ENCODE measurements at places on chromosomes 4 and X.

DNA sequence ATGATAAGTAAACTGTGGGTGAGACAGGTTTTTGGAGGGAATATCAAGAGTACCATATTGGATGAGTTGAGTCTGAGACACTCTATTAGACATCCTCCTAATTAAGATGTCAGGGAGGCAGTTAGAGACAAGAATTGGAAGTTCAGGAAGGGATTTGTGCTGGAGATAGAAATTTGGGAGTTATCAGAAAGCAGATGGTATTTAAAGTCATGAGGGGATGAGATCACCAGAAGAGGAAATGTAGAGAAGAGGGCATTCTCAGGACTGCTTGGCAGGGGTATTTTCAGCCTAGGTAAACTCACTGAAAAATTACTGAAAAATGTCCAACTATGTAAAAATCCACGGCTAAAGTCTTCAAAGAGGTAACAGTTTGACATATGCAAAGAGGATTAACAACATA is 161.6 kb upstream of the PGRMC2 start:
- no peak for DNase-seq

DNA sequence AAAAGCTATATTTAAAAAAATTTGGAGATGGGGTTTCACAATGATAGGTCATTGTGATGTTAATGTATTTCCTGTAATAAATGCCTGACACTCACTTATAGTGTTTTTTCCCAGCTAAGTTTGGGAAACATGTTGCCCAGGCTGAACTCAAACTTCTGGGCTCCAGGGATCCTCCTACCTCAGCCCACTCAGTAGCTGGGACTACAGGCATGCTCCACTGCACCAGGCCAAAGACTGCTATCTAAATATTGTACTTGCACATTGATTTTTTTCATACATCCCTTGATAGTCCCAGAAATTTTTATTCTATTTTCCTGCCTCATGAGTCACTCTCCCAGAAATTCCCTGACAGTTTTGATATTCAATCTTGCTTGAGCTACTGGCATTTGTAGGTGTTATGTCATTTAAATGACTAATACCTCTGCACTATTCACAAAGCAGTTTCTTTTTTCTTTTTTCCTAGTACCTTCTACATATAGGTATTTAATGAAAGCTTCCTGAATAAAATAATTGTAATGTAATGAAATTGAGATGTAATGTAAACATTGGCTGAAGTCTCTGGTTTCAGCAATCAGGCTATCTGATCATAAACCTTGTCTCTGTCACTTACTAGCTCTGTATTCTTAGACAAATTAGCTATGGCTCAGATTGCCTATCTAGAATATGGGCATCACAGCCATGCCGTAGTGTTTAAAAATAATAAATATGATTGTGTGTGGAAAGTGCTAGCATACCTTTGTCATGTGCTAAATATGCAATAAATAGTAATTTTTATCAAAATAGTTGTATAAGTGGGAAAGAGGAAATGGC is 1973.0 kb upstream of the AGA start:
- no peak for DNase-seq

GRCh38 chr4:79016878-79017277 is 77.6 kb upstream of the PAQR3 start:
- DNase-seq, result no peak

DNA sequence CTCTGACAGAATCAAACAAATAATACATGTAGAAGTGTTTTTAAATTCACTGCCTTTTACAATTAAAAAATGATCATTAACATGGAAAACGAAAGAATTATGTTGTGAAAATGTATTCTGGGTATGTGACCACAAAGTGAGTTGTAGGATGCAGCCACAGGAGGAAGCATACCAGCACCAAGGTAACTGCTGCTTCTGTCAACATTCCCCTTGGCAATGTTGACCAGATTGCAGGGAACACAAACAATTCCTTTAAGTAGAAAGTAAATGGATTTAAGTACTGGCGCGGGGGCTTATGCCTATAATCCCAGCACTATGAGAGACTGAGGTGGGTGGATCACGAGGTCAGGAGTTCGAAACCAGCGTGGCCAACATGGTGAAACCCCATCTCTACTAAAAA is 1877.9 kb upstream of the PCDH7 start:
- DNase-seq, result no peak

- peak; percentile 6 for DNase-seq
Observed at GRCh38 chr4:53633608-53634007, 42.3 kb upstream of the LNX1 start.

- DNase-seq, result no peak
Observed at GRCh38 chr4:16416601-16417000, 190.3 kb upstream of the TAPT1 start.

DNA sequence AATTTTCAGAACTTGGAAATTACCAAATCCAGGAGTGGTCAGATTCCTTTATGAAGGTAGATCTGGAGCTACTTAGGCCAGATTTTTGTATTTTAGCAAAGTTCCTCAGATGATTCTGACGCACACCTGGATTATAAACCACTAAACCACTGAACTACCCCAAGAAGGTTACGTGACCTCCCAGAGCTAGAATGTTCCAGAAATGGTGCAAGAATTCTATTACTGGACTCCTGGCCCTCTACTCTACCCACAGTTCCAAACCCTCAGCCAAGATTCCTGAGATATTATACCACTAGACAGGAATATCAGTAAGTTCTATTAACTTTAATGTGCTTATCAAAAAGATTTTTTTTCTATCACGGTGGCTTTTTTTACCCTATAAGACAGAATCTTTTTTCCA is 67.1 kb downstream of the ABCG2 start:
- DNase-seq, result no peak

GRCh38 chr4:53061091-53061850 is 199.2 kb downstream of the RASL11B start:
- no peak for DNase-seq

- DNase-seq, result no peak
Observed at GRCh38 chrX:153774576-153775292, 6.1 kb upstream of the SRPK3 start.

GRCh38 chr4:113050837-113051236 is 1.4 kb downstream of the ANK2 start:
- no peak for DNase-seq

- DNase-seq, result no peak
Observed at GRCh38 chrX:116618546-116618945, 155.8 kb upstream of the CT83 start.

- no peak for DNase-seq
Observed at GRCh38 chr4:58368221-58368620, 1258.0 kb upstream of the IGFBP7 start.

DNA sequence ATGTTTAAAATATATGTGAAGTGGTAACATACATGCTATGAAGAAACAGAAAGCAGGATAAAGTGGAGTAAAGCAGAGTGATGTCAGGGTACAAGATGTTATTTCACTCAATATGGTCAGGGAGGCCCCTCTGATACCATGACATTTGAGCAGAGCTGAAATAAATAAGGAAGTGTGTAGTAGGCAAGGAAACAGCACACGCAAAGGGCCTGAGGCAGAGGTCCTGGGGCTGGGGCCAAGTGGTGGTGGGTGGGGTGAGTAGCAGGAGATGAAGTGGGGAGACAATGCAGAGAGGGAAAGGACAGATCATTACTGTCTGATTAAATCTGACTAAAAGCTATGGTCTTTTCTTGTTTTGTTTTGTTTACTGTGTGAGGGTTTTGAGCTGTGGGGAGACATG is 61.1 kb downstream of the FAM13A start:
- no peak for DNase-seq

DNA sequence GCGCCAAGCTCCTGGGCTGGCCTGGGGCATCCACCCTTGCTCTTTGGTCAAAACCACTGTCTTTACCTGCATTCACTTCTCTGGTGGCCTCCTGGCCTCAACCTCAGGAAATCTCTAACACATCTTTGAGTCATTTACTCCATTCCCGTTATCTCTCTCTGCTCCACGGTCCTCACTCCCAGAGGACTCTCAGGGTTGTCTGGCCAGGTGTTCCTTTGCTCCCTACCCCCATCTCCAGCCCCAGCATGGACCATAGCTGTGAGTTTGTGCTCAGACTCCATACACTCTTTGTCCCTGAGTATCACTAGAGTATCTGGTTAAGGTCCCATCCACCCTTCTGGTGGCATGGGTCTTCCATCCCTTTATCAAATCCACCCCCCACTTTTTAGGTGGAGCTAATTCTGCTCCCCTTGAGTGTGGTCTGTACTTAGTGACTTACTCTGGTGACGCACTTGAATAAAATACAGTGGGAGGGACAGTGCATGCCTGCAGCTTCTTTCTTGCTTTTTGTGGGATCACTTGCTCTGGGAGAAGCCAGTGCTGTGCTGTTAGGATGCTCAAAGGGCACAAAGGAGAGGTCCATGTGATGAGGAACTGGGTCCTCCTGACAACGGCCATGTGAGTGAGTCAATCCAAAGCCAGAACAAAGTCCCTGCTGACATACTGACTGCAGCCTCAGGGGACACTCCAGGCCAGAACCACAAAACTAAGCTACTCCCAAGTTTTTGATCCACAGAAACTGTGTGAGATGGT is 44.3 kb downstream of the IGFBP7 start:
- peak; percentile 72 for DNase-seq

DNA sequence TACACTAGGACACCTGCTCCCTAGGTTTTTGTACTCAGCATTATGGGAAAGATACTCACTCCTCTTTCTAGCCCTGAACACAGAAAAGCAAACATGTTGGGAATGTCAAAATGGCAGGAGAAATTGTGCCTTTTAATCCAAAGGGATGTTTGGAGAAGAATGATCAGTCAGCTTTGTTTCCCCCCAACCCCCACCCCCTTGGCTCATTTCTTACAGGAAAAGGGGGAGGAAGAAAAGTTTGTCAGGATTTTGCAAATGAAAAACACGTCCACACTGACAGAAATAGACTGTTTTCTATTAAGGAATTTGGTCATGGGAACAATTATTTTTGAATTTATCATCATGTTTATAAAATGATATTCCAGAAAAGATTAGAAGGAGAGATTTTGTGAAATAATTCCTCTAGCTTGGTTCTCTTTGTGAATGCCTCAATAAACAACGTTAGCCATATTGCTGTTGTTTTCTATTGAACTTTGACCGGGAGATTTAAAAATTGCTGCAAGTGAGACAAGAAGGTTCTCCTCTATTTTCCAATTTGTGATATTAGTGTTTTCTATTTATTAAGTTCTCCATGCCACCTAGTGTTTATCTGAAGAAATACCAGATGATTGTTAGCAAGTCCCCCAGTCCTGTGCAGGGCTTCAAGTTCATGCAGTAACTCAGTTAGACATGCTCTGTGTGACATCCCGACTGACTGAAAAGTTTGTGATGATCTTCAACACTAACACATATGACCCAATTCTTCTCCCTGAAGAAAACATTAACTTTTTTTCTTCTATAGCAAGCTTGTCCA is 31.3 kb upstream of the TFDP3 start:
- DNase-seq, result no peak

- DNase-seq, result no peak
Observed at GRCh38 chrX:5876984-5877596, 351.6 kb downstream of the NLGN4X start.

DNA sequence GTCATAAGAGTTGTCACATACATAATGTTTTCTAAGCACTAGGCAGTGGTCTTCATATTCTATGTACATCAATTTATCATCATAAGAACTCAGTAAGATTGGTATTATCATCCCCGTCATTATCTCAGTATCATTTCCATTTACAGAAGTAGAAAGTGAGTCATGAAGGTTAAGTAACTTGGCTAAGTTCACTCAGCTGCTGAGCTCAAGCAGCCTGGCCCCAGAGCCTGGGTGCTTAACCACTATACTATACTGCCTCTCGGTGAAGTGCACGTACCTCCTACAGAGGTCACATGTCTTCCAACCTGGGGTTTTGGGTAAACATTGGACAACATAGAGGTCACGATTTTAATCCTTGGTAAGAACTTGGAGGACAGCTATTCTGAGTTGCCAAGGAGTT is 161.5 kb upstream of the GATB start:
- DNase-seq, result peak; percentile 47

DNA sequence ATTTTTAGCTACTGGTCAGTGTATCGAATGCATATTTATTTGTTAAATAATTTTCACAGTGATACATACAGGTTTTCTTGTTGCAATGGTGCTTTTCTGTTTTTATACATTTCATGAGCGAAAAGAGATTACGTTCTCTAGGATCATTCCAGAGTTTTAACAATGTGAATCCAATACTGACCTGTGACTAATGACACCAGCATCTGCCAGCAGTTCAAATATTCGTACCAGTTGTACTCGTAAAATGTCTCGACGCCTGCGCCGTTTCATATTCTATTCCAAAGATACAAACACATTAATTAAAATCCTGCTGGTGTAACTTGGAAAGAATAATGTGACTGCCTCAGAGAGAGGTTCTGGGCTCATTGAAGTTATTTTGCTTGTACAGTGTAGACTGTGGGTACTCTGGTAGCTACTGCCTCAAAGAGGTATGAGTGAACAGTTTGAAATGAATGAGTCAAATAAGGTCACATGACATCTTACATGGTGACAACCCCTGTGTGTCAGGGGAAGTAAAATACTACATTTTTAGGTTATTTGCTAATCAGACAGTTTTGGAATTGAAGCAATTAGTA is 80.7 kb downstream of the ZAR1 start:
- peak; percentile 80 for DNase-seq

- DNase-seq, result no peak
Observed at GRCh38 chrX:20685652-20686051, 418.9 kb upstream of the RPS6KA3 start.

- DNase-seq, result no peak
Observed at GRCh38 chr4:8730159-8730558, 137.6 kb downstream of the CPZ start.

DNA sequence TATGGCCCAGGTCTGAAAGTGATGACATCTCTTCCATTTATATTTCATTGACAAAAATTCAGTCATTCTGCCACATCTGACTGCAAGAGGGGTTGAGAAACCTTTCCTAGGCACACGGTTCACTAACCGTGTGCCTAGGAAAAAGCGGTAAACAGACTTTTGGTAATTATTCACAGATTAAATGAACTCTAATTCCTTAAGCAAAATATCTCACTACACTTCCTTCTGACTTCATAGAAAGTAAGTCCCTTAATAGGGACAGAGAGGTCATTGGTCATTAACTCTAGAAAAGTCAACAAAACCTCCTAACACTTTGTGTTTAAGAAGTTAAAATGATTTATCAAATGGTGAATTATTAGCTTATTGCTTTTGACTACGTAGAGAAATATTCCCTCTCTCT is 205.1 kb downstream of the PDHA2 start:
- no peak for DNase-seq

DNA sequence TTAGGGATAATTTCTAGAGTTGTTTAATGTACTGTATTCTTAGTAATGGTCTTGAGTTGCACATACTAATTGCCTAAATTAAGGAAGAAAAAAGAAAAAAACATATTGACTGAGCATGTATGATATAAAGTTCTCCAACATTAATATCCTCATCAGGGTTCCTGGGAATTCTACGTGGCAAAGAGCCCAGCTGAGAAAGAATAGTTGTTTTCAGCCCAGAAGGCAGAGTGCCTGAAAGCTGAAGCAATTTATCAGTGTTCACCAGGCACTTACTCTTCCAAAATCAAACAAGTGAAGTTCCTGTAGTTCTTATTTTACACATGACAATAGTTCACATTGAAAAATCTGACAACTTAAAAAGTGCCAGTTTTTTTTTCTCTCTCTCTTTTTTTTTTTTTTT is 27.7 kb downstream of the YIPF7 start:
- no peak for DNase-seq

GRCh38 chr4:41257257-41257901 is 651 bp downstream of the UCHL1 start:
- peak; percentile 60 for DNase-seq
